Fibroblast of skin of back (primary cell): ENCODE measurements at places on chromosomes 6 and 20.
A peak's percentile ranks its signal among the peaks of the same experiment; 100 is the strongest.

GRCh38 chr20:45092898-45093297, 8.0 kb downstream of the KCNS1 start:
- DNase-seq = peak; percentile 44

GRCh38 chr6:69936674-69937363, 70.5 kb downstream of the COL19A1 start:
- peak; percentile 46 for DNase-seq

DNA sequence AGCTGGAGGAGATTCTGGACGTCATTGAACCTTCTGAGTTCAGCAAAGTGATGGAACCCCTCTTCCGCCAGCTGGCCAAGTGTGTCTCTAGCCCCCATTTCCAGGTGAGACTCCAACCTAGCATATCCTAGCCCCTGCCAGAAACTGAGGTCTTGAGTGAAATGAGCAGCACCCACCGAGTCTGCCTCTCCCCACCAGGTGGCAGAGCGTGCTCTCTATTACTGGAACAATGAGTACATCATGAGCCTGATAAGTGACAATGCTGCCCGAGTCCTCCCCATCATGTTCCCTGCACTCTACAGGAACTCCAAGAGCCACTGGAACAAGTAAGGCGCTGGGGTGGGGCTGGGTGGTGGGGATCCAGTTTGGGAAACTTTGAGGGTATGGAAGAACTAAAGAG, 4.6 kb downstream of the MEA1 start:
- DNase-seq = peak; percentile 36

DNA sequence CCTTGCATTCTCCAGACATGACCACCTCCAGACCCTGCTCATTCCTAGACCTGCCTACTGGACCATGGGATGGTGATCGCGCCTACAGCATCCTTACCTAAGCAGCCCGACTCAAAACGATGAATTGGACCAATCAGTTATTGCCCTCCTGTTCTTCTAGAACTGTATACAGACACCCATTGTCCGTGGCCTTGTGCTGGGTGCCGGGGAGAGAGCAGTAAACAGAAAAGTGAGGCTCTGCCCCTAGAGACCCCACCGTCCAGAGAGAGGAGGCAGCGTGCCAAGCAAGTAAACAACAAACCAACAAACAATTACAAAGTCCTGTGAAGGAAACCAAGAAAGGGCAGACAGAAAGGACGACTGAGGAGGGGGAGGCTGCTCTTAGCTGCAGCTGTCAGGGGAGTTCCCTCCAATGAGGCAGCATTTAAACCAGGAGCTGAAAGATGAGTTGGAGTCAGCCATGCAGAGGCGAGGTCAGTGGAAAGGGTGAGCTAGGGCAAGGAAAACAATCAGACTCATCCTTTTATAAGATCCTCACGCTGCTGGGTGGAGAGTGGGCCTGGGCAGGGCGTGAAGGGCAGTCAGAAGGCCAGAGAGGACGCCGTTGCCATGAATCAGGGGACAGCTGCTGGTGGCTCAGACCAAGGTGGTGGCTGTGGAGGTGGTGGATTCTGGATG, 37.6 kb upstream of the BLCAP start:
- DNase-seq = no peak

DNA sequence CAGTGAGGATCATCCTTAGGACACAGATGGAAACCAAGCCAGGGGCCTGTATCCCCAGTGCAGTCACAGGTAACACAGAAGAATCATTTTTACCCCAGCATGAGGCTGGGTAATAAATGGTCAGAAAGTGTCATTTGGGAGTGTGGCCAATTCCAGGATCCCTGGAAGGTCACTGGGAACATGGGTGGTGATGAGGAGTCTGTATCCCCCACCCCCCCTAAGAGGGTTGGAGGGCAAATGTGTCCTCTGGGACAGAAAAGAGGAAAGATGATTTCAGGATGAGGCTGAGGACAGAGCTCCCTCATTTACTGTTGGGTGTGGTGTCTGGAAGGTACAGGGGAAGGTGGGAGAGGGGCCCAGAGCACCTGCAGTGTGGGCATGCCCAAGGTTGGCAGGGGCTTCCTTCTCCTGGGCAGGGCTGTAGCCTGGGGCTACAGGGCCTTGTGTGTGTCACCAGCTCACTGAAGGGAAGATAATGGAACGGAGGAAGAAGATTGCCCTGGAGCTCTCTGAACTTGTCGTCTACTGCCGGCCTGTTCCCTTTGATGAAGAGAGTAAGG, 34.5 kb downstream of the PLCG1 start:
- DNase-seq = no peak

- peak; percentile 57 for DNase-seq
Observed at GRCh38 chr20:58524814-58525213, 9.6 kb upstream of the APCDD1L start.

- DNase-seq = peak; percentile 65
Observed at GRCh38 chr6:28940294-28940857, 16.6 kb upstream of the TRIM27 start.

- peak; percentile 31 for DNase-seq
Observed at GRCh38 chr6:38498085-38498484, 141.6 kb downstream of the BTBD9 start.

DNA sequence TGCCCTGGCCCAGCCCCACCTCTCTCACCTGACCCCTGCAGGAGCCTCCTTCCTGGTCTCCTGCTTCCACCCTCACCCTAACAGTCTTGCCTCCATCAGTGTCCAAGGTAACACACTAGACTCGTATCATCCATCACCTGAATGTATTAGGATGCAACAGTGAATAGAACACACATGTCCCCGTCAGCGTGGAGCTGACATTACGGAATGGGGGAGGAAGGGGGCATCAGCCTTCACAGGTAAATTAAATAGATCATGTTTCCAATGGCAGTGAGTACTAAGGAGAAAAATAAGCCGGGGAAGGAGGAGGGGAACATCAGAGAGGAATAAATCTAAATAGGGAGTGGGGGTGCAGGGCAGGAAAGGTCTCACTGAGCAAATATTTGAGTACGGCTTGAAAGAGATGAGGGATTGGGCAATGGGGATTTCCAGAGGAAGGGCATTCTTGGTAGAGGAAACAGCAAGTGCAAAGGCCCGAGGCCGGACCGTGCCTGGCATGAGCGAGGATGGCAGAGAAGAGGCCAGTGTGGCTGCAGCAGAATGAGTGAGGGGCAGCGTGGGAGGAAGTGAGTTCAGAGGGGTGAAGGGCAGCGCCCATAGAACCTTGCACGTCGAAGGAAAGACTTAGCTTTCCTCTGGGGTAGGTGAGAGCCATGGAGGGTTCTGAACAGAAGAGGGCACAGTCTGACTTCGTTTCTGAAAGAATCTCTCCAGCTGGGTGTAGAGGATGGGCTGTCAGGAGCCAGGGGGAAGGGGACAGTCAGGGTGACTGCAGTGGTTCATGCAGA, 110.1 kb upstream of the PTPN1 start:
- no peak for DNase-seq

DNA sequence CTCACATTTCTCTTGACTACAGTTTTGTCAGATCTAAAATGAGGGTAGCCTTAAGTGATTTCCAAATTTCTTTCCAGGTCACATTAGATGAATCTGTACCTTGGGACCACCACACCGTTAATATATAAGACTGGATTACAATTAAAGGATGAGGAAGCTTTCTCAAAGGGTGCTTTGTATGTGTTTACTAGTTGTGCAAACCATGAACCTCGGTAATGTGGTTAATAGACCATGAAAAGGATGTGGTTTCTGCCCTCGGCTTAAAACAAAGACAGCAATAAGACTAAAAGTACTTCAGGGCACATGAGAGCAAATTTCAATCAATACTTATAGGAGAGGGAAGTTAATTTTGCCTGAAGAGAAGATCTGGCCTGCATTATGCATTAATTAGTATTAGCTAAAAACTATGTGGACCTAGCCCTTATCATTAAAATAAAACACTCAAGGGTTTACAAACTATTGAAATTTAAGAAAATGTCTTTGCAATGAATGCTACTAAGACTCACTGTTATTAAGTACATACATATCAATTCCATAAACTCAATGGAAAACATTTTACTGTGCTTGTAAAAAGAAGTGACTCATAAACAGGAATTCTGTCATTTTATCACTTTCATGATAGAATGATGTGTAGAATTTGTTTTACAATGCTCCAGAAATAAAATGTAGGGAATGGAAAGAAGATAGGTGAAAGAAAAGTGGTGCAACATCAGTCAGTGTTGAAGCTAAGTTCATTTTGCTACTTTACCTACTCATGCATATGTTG, 936 bp upstream of the TMX4 start:
- DNase-seq = peak; percentile 8

DNA sequence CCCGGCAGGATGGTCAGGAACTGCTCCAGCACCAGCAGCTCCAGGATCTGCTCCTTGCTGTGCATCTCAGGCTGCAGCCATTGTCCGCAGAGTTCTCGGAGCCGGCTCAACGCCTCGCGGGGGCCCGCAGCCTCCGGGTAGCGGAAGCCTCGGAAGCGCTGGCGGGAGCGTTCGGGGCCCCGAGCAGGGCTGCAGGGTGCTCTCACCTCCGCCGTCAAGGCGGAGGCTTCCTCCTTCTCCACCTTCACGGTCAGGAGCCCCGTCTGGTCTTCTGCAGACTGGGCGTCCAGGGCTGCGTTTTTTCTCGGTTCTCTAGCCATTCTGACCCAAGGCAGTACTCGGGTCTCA, 434 bp downstream of the ZKSCAN4 start:
- peak; percentile 11 for DNase-seq

- DNase-seq = no peak
Observed at GRCh38 chr6:91864911-91865310, 1278.0 kb upstream of the MAP3K7 start.

DNA sequence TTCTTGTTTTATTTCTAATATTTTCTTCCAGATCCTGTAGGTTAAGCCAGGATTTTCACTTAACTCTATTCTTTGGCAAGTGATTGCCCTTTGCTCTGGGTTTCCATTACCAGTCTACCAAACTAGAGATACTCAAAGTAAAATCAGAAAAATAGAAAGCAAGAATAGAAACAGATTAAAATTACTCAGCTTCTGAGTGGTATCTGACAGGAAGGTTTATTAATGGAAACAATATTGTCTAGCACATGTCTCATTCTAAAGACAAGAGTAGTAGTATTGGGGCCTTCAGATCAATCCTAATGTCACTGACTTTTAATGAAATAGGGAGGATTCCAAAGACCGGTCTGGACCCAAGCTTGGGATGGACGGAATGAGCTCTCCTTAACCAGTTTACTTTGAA, 72.3 kb downstream of the SIM1 start:
- DNase-seq = no peak

GRCh38 chr20:24468401-24469115, 871 bp upstream of the SYNDIG1 start:
- no peak for DNase-seq

- no peak for DNase-seq
Observed at GRCh38 chr6:8672882-8673281, 237.5 kb upstream of the SLC35B3 start.

GRCh38 chr20:62063315-62063980, 2.2 kb downstream of the TAF4 start:
- DNase-seq = peak; percentile 54

DNA sequence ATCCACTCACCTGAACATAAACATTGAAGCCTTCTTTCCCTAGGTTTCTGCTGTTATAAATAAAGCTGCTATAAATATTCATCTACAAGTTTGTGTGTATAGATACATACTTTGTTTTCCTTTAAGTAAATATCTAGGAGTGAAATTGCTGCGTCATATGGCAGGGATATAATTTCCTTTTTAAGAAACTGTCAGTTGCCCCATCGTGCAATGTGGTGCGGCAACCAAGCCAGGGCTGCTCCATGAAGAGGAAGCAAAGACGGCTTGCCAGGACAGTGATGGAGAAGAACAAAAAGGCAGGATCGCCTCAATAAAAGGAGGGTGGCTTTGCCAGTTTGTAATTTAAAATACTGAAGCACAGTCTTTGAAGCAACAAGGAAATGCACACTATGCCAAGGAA, 36.6 kb downstream of the CITED2 start:
- DNase-seq = no peak

DNA sequence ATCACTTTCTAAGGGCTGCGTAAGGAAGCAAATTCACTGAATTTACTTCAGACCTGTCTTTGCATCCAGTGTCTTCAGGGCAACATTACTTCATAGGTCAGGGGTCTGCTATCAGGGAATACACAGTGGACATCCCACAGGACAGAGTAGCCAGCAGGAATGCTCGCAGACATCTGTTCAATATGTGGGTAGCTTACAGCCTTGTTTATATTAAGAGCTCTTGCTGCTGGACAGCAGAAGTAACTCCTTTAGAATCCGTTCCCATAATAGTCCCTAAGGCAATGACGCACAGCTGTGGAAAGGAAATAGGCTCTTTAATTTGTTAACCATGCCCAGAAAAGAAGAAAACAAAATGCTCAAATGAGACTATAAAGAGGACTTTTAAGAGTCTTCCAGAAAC, 198.7 kb downstream of the MOXD1 start:
- DNase-seq = peak; percentile 90

DNA sequence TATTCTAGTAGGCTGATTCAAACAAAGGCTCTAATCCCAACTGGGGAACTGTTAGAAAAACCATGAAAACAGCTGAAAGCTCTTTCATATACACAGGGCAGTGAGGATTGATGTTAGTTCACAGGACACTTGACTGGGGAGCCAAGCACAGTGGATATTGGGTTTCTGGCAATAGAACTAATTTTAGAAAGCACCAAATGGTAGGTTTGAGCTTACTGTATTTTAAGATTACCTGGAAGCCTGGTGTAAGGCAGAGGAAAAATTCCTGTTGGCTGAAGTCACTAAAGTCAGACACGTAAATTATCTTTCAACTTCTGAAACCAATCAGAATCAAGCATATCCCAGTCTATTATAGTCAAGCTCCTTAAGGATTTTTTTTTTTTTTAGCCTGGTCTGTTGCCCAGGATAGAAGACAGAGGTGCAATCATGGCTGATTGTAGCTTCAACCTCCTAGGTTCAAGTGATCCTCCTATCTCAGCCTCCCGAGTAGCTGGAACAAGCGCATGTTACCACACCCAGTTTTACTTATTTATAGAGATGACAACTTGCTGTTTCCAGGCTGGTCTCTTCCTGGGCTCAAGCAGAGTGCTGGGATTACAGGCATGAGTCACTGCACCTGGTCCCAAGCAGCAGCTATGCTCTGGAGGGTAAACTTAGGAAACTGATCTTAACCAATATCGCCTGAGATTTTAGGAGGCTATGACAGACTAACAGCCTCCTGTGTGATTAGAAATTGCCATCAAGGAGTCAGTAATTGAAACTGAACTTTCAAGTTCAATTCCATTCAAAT, 32.5 kb upstream of the SYNCRIP start:
- DNase-seq = peak; percentile 58

GRCh38 chr6:11058406-11058805, 14.3 kb upstream of the ELOVL2 start:
- no peak for DNase-seq

GRCh38 chr20:38134427-38135270, 30.4 kb downstream of the TGM2 start:
- peak; percentile 83 for DNase-seq
